ENCODE measurements at places on chromosomes 1 and 21.

DNA sequence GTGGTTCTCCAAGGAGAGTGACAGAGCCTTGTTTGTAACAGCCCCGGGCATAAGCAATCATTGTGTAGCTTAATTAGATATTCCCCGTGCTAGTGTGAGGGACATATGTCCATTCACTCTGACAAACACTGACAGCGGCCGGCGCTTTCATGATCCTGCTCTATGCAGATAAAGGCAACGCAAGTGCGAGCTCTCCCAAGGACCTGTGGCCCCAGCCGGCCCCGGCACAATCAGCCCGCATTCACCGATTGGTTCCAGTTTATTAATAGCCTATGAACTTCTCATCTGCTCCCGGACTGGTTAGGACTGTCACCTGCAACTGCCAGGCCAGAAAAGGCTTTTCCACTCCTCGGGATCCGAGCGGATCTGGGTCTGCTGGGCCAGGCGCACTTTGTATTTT lies 18.0 kb upstream of the OLIG1 start:
- H3K27me3 ChIP-seq: peaks cover 72% of the 10 kb centered on the region
- no peaks in the 10 kb centered on the region for H3K36me3 ChIP-seq
- no peak overlapping the region for H3K27ac ChIP-seq
- H3K4me3 ChIP-seq: no peak overlapping the region

GRCh38 chr1:234659538-234659937 lies 49.6 kb upstream of the IRF2BP2 start:
- H3K27ac ChIP-seq: no peak overlapping the region
- H3K27me3 ChIP-seq: no peaks in the 10 kb centered on the region

DNA sequence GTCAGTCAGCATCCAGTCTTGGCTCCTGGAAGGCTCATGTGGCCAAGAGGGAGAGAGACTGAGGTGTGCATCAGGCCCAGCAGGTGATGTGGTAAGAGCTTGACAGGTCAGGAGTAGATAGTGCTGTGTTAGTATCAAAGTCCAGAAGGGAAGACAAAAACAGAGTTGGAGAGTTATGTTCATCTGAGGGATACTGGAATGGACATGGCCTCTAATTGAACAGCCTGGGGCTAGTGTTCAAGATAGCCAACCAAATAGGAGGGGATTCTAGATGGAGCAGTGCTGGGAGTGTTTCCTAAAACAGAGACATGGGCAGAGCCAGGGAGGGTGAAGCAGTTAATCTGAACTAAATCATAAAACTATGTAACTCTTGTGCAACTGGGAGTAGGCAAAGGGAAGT lies 120.7 kb upstream of the MARK1 start:
- H3K27me3 ChIP-seq: no peaks in the 10 kb centered on the region
- no peaks in the 10 kb centered on the region for H3K36me3 ChIP-seq
- H3K4me3 ChIP-seq: no peak overlapping the region
- no peak for DNase-seq
- H3K27ac ChIP-seq: no peak overlapping the region
- no peaks in the 10 kb centered on the region for H3K4me1 ChIP-seq

DNA sequence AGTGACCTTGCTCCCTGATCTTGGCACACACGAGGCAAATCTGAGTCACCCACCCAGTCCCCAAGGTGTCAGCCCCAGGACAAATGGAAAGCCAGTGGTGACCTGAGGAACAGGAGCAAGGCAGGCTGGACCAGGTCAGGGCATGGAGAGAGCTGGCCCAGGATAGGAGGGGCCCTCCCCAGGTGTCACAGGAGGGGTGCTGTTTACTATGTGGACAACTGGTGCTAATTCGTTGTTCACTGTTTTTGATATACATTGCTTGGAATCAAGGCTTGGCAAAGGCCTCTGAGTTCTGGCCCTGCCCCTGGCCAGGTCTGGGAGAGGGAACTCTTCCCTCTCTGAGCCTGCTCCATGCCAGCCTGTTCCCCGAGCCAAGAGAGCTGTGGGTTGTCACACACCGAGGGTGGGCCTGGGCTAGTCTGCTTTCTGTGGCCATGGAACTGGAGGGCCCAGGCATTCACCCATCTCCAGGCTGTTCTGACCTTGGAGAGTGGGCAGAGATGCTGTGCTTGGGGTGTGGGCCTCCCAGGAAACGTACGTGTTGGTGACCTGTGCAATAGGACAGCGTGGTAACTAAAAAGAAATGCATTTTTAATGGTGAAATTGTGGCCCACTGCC lies 41.8 kb downstream of the CRYAA start:
- DNase-seq: no peak
- H3K4me3 ChIP-seq: no peak overlapping the region
- no peaks in the 10 kb centered on the region for H3K36me3 ChIP-seq
- H3K27me3 ChIP-seq: peaks cover 41% of the 10 kb centered on the region

DNA sequence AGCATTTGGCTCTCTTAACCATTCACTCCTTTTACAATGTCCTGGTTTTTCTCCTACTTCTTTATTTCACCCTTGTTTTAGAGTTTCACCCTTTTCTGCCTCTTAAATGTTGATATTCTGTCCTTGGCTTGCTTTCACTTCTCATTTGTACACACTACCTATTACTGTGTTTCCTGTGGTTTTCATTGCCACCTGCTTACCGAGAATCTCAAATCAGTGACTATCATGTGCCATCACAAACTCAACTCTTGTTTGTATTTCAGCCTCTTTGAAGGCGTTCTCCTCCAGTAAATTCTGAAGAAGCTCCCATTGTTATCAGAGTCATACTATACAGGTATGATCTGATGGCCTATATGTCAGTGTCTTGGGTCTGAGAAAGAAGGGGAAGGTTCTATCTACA lies 65.7 kb downstream of the NPHS2 start:
- H3K4me1 ChIP-seq: no peaks in the 10 kb centered on the region
- H3K4me3 ChIP-seq: no peak overlapping the region
- DNase-seq: no peak
- no peak overlapping the region for H3K27ac ChIP-seq
- no peaks in the 10 kb centered on the region for H3K27me3 ChIP-seq

- H3K4me3 ChIP-seq: no peak overlapping the region
- H3K27ac ChIP-seq: peak overlapping the region; percentile 40
- H3K4me1 ChIP-seq: peaks cover 22% of the 10 kb centered on the region
- no peak for DNase-seq
- no peaks in the 10 kb centered on the region for H3K36me3 ChIP-seq
- no peaks in the 10 kb centered on the region for H3K27me3 ChIP-seq
Measured at GRCh38 chr1:243727503-243728203, 122.4 kb downstream of the AKT3 start.

DNA sequence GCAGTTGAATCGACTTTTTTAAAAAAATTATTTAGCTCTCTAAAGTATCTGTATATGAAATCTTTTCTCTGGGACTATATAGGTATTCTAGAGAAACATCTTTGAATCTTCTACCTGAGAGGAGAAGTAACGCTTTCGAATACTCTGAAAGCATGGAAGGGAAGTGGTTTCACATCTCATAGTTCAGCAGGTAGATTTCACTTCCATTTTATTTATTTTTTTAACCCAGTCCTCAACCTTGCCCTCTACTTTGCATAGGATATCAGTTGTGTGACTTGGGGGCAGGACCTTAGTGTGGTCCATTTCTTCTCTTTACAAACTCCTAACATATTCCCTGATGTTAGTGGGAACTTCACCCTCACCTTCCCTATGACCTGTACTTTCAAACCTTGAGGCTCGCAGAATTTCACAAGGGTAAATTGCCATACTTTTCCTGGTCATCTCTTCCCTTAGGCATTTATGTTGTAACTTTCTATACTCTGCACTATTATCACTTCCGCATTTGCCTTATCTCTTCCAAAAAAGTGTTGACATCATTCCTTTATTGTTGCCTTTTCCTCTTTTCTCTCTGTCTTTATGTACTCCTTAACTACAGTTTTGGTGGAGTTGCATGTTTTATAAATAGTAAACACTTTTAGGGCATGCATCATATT lies 1208.5 kb upstream of the ADGRL4 start:
- no peak overlapping the region for H3K4me3 ChIP-seq
- H3K36me3 ChIP-seq: no peaks in the 10 kb centered on the region
- no peak for DNase-seq
- no peaks in the 10 kb centered on the region for H3K27me3 ChIP-seq
